Activated gamma-delta T cell treated with anti-CD3 and anti-CD28 coated beads, Interleukin-2, amount 50 U/mL, for 16 hours (primary cell): ENCODE measurements at places on chromosomes 11 and 22.

DNA sequence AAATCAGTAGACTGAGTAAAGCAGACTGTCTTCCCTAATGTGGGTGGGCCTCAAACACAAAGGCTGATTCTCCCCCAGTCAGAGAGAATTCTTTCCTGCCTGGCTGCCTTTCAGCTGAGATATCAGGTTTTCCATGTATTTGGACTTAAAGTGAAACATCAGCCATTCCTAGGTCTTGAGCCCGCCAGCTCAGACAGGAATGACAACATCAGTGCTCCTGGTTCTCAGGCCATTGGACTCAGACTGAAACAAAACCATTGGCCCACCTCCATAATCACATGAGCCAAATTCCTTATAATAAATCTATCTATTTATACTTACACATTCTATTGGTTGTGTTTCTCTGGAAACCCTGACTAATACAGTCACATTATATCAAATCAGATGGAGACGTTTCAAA, 56.7 kb upstream of the CLPB start:
- DNase-seq, result no peak

DNA sequence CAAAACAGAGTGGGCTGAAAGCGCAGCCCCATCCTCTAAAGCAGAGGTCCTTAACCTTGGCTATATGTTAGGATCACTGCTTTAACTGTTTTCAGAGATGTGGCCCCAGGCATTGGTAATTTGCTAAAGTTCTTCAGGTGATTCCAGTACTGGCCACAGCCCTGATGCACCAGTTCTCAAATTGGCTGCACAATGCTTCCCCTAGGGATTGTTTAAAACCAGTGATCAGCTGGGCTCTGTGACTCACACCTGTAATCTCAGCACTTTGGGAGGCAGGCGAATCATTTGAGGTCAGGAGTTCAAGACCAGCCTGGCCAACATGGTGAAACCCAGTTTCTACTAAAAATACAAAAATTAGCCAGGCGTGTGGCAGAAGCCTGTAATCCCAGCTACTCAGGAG, 8.4 kb upstream of the IRAG1 start:
- no peak for DNase-seq

DNA sequence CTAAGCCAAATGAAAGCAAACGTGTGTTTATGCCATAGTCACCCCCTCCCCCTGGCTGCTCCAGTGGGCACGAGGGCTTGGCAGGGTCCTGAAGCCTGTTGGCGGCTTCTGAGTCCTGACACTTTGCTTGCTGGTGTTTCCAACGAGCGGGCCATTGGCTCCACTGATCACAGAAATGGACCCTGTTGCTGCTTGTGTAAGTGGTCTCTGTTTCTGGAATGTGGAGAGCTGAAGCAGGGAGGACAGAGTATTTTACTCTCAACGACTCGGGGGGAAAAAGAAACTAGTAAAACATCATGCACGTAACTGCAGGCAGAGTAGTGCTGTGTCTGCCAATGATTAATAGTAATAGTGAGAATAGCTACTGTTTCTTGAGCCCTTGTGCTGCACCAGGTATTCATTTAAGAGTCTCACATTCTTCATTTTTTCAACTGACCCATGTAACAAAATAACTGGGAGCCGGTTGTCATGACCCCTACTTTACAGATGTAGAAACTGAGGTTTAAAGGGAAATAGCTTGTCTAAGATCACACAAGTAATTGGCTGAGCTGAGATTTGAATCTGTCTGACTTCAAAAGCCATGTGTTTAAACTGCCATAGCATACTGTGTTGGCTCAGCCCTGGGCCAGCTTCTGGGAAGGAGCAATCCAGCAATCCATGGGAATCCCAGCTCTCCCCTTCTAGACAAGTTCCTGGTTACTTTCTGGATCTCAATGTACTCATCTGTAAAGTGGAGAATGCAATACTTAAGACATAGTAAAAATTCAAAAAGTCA, 526.7 kb downstream of the INSC start:
- no peak for DNase-seq

DNA sequence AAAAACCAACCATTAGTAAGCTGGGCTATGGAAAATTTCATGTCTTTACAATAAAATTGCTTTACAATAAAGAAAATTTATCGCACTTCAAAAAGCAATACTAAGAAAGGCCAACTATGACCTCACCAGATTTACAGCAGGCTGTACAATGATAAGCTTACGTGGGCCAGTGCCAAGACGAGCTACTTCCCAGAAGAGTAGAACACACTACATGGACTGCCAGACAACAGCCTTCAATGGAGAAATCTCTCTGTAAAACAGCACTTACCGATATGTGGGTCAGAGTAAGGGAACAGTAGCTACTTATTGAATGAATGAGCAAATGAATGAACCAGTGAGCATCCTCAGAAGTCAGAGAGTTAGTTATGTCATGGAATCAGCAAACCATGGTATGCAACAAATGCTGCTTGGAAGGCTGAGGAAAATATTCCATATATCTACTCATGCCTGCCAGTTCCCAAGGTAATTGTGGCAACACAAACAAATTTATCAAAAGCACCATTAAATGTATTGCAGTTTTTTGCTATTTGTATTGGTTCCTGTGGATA, 74.4 kb downstream of the SLC36A4 start:
- no peak for DNase-seq

DNA sequence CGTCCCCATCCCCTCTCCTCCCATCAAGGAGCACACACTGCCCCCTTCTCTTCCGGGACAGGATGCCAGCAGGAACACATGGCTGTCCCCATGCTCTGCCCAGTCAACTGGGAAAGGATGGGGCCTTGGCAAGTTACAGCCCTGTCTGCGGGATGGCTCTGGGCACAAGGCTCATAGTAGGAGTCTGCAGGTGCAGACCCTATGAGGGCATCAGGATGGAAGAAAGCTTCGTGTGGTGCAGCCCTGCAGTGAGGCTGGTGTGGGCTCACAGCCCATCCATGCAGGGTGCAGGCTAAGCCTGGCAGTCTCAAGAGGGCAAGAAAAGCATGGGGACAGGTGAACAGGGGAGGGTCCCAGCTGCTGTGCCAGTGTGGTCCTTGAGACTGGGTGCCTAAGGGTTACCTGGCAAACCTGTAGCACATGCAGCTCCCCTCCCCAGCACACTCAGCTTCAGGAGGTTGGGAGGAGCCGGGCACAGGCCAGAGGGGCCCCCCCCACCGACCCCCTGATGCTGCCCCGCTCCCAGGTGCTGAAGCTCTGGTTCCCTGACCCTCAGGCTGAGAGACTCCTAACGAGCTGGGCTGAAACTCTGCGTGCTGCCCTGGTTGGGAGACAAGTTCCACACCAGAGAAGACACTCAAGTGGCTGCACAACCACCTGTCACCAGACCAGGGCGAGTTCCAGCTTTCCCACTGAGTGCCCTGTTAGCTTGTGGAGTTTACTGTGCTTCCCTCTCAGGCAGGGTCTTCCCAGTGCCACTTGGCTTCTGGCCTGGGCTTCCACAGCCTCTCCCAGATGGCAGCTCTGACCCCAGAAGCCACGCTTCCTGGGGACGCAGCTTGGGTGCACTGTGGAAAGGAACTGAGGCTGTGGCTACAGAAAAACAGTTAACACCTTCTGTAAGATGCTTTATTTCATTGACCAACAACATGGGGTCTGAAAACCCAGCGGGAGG, 3.3 kb upstream of the SCARF2 start:
- DNase-seq, result no peak

DNA sequence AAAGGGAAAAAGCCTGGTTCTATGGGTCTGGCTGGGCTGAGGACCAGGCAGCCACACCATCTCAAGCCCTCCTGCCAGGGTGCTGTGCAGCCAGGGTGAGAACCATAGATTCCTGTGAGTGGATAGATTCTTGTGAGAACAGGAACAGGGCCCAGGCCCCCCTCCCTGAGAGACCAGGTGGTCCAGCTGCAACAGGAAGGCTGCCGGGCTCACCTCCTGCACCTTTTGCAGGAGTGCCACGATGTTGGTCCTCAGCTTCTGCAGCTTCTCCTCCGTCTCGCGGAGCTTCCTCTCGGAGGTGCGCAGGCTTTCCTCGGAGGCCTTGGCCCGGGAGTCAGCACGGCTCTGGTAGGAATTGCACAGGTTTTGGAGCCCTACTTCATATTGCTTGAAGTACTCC, 40.8 kb downstream of the MORC2 start:
- DNase-seq, result no peak

GRCh38 chr11:21133722-21134121, 464.3 kb downstream of the NELL1 start:
- no peak for DNase-seq

DNA sequence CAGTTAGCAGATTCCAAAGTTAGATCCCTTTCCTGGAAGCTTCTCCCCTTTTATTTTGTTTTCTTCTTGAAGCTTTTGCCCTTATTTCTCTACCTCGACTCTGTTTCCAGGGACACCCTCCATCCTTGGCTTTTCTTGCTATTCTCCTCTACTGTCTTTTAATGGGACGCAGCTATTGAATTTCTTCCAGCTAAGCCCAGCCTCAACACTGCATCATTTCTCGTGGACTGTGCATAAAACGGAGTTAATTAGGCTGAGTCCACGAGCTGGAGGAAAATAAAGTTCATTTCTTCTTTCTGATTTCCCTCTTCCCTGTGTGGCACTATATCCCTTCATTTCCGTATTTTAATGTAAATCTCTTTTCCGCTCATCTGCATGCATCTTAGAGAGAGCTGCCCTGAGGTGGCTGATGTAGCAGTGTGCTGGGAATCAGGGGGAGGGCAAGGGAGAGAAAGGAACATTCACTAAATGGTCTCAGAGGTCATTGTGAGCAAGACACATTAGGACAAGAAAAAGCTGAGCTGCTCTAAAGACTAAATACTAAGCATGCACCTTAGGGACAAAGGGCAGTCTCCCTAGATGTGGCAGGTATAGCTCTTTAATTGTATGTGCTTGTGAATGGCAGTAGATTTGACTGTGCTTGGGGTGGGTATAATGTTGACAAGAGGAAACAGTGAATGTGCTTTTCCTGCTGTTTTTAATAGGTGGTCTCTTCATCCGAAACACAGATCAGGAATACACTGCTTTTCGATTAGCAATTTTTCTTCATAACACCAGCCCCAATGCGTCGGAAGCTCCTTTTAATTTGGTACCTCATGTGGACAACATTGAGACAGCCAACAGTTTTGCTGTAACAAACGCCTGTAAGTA, 1.9 kb downstream of the GRIA4 start:
- no peak for DNase-seq

DNA sequence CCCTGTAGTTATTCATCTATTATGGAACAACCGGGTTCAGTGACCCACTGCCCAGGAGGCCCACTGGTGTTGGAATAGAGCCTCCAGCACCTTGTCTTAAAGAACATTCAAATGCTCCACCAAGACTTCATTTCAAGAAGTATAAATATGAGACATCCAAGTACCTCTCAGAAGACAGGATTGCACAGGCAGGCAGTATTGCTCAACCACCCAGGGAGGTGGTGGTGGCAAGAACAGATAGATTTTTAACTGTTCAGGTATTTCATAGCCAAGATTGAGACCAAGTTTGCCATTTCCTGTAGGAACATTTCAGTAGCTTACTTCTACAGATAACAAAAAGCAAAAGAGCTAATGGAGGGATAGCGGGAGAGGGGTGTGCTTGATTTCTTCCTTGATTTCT, 78.7 kb downstream of the COMMD9 start:
- DNase-seq, result no peak

DNA sequence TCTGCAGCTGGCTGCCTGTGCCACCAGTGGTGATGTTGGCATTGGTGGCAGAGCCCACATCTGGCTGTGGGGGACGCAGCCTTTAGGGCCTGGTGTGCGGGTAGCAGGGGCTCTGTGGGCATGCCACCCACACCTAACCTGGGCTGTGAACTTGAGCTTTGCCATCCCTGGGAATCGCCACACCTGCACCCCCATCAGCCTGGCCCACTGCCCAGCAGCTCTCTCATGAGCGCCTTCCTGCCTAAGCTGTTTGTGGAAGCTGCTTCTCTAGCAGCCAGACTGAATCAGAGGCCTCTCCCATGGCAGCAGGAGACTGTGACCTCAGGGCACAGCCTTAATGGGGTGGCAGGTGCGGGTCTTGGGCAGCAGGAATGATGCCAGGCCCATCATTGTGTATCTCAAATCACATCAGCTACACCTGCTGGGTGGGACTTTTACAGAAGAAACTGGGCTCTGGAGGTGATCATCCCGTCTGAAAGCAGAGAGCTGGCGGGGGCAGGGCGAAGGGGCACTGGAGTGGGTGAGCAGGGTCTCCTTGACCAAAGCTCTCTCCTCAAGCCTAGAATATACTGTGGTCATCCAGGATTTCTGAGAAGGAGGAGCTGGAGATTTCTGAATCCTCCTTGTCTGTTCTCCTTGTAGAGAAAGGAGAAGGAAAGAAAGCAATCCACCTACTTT, 17.8 kb upstream of the CARS1 start:
- no peak for DNase-seq

DNA sequence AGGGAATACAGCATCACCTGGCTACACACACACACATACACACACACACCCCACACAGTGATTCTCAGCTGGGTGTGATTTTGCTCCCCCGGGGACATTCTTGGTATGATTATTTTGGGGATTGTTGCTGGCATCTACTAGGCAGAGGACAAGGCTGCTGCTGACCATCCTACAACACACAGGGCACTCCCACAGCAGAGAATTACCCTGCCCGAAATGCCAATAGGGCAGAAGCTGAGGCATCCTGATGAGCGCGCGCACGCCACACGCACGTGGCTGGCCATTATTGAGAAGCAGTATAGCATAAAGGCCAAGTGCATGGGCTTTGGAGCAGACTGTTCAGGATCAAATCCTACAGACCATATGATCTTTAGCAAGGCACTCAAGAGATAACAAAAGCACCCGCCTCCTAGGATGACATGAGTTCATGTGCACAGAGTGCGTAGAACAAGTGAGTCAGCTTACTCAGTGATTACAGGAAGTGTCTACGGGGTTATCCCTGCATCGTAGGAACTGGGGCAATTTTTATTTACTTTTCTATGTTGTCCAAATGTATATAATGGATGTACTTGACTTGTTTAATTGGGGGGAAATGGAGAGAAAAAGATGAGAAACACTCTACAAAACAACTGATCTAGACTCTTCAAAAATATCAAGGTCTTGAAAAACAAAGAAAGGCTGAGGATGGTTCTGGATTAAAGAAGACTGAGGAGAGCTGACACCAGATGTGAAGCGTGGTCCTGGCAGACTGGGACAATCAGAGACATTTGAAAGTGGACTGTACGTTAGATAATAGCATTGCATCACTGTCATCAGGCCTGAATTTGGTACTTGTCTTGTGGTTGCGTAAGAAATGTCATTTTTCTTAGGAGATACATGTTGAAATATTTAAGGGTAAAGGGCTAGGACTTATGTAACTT, 7.2 kb upstream of the EHD1 start:
- DNase-seq, result no peak

DNA sequence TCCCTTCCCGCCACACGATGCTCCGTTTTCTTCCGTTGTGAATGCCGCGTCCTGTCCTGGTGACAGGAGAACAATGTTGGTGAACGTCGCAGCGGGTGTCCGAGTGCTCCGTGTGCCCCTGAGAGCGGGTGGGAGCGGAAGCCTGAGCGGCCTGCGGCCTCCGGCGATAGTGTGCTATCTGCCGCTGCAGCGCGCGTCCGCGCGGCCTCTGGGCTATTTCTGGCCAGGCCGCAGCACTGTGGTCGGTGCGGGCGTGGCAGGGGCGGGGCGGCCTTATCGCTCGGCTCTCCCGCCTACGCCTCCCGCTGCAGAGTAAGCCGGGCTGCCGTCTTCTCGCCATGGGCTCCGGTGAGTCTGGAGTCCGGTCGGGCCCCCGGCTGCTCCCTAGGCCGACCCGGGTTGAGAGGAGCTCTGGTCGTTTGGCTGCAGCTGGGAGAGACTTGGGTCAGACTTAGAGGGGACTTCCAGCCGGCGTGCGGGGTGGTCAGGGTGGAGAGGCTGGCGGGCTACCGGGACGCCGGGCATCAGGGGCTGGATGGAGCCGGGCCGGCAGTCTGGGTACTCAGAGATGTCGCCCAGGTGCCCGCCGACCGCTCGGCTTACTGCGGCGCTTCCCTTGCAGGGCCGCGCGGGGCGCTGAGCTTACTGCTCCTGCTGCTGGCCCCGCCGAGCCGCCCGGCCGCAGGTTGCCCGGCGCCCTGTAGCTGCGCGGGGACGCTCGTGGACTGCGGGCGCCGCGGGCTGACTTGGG, at the start of gene GP1BB:
Gene GP1BB, plus strand, starts transcription at position 308 of the 751 bp plus-strand sequence. Its CDS starts 31 bp downstream, at position 339.
- no peak for DNase-seq
